Ecto neural progenitor cell (in vitro differentiated cells): ENCODE measurements at places on chromosomes 1 and 21.

DNA sequence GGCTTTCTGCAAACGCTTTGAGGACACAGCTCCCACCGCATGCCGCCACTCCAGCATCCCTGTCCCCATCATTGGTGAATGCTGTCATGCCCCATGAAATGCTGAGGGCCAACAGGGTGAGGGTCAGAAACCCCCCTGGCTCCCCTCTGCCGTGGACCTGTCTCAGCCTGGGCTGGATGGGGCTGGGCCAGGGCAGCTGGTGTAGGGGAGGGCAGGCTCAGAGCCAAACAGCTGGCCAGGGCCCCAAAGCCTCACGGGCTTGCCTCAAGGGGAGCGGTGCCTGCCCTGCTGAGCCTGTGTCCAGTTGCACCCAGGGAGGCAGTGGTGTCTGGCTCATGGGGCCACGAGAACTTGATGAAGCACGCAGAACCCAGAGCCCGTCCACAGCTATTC lies 49.7 kb downstream of the S100B start:
- no peak for DNase-seq

GRCh38 chr1:21782349-21782867 lies 541 bp downstream of the USP48 start:
- no peak for DNase-seq

GRCh38 chr1:107196973-107197562 lies 56.2 kb downstream of the NTNG1 start:
- DNase-seq: no peak

DNA sequence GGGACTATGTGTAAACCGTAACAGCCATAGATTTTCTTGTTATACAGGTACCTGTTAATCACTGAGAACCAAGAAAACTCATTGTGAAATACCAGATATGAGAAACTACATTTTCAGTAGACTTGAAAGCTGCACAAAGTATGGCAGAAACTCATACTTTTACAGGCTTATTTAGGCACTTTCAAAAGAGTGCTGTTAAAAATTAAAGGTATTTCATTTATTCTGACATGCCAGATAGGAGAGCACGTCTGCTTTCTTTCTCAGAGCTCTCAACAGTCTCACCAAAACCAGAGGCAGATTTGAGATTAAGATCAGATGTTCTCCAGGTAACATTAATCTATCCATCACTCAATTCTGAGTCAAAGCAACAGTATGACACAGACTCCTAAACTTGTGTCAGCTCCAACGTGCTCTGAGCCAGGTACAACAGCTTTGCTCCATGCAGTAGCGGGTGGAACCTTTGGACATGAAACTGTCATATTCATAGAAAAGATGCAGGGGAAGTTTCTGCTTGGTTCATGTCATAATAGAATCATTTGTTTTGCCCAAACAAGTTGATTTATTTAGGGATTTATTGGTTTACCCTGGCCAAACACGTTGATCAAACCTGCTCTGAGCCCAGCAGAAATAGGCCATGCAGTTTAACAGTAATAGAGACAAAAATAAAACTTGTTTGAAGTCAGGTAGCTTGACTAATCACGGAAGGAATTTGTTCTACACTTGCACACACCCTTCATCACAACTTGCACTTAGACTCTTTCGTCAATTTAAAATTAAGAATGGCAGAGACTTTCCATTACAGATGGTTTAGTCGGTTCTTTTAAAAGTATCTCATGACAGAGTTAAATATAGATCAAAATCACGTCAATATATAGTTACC lies 20.8 kb upstream of the TSNAX start:
- DNase-seq: no peak

DNA sequence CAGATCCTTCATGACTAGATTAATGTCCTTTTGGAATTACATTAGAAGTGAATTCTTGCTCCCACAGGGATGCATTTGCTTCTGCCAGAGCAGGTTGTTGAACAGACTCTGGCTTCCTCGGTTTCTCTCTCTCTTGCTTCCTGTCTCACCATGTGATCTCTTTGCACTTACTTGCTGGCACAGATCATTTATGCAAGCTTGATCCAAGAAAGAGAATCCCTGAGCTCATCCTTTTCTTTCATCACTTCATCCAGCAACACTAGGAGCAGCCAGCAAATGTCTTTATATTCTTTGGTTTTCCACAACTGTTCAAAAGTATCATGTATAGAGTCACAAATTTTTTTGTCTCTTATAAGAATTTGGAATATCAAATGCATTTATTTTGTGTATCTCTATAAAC lies 313.5 kb downstream of the ZNF326 start:
- no peak for DNase-seq

GRCh38 chr1:39272027-39272797 lies 67.7 kb downstream of the MACF1 start:
- DNase-seq: no peak

GRCh38 chr21:19328954-19329353 lies 925.4 kb upstream of the TMPRSS15 start:
- no peak for DNase-seq

GRCh38 chr1:94326329-94326728 lies 88.9 kb upstream of the ARHGAP29 start:
- DNase-seq: no peak

- DNase-seq: no peak
These were observed 117.6 kb downstream of the PTPRC start for GRCh38 chr1:198756470-198756869.

- no peak for DNase-seq
These were observed 347.5 kb downstream of the SMYD3 start for GRCh38 chr1:246159279-246160227.

DNA sequence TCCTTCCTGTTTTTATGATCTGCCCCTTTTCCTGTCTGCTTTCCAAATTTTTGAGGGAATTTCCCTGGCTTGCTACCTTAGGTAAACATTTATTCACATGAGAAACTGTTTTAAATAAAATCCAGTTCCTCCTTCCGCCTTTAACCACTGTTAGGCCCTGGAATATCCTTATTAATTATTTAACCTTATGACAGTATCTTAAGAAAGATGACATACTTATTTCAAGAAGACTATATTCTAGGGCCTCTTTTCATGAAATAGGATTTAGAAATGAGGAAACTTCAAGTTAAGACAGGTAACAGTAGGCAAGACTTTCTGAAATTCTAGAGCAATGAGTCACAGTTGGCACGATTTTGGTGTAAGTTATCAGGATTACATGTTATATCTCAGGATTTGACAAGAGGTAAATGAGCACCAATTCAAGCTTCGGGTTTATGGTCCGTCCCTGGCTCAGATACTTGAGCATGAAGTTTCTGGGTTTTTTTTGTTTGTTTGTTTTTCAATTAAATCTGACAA lies 2.0 kb upstream of the TNFSF18 start:
- DNase-seq: no peak

DNA sequence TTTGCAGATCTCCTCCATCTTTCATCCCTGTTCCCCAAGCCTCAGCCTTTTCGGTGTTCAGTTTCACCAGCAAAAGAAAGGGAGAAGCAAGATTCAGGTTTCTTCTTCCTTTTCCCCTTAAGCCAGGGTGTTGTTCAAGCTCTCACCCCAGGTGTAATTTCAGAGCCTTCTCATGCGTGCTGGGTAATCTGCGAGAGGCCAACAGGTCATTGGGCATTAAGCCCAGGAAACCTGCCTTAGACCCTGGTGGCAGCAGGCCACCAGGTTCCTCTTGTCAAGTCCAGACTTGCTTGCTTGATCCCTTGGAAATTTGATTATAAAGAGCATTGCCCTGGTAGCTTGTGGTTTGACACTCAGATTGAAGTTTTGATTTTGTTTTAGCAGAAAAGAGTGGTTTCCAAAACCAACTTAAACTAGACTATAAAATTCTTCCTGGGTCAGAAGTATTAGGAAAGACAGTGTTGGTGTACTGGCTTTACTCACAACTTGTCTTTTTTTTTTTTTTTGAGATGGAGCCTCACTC lies 6.9 kb downstream of the AKR1A1 start:
- no peak for DNase-seq

- peak; percentile 72 for DNase-seq
These were observed 170.6 kb upstream of the ARHGEF16 start for GRCh38 chr1:3283849-3284248.

GRCh38 chr1:46523496-46524353 lies 27.7 kb downstream of the KNCN start:
- no peak for DNase-seq

DNA sequence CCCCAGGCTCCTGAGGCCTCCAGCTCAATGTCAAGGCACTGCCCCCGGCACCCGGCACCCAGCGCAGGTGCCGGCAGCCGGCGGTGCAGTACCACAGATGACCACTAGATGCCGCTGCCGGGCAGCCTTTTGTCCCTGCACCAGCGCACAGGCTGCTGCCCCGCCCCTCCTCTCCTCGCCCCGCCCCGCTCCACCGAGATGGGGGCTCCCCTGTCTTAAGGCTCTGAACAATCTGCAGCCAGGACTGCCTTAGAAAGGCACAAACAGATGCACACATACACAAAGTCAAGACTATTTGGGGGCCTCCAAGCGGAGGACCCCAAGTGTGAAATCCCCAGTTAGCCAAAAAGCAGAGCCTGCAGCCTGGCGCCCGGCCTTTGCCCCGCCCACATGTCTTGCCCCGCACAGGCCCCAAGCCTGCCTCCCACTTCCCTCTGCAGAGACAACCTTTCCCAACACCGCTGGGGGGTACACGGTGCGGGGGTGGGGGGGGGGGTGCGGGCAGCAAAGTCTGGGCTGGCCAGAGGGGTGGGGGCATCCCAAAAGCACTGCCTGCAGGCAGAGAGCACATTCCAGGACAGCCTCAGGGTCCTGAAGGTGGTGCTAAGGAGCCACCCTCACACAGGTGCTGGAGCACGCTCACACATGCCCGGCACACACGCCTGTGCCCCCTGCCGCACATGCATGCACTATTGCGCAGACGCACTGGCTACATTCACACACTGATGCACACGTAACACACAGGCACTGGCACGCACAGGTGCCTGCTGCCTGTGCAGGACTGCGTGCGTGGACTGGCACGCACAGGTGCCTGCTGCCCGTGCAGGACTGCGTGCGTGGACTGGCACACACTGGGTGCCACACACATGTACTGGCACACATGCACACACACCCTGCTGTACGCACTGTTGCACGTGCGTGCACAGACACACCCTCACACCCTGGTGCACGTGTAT lies 37.1 kb downstream of the ARHGEF16 start:
- peak; percentile 88 for DNase-seq

GRCh38 chr1:226712742-226713419 lies 26.2 kb downstream of the ITPKB start:
- no peak for DNase-seq

GRCh38 chr21:45578811-45579381 lies 36.7 kb upstream of the SLC19A1 start:
- DNase-seq: peak; percentile 43

- no peak for DNase-seq
These were observed 133.9 kb upstream of the SGIP1 start for GRCh38 chr1:66399888-66400529.

DNA sequence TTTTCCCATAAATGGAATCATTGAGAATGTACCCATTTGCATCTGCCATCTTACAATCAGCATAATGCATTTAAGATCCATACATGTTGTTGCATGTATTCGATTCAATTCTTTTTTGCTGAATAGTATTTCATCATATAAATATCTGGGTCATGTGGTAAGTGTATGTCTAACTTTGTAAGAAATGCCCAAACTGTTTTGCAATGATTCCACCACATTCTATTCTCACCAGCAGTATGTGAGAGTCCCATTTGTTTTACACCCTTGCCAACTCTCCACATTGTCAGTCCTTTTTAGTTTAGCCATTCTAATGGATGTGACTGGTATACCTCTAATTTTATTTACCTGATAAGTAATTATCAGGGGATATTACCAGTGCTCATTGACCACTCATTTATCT lies 115.8 kb upstream of the PBX1 start:
- no peak for DNase-seq

DNA sequence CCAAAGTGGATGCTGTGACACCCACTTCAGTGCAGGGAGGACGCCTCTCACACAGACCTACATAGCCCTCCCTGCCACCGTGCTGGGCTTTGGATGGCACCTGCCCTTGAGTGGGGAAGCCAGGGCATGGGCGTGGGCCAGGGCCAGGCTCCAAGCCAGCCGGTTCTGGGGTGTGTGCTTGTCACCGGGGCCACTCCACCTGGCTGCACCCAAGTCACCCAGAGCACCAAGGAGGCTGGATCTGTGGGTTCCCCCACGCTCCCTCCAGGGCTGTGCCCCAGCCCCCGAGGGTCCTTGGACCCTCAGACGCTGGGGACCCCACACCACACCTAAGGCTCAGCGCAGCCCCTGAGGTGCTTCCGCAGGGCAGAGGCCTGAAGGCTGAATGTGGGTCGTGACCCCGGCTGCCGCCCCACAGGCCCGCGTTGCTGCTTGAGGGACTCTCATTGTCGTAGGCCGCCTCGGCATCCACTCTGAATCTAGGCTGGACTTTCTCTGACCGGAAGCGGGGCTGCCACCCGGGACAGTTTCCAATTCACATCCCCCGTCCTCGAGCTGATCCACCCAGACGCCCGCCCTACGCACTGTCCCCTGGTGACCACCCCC lies 1.5 kb downstream of the MXRA8 start:
- DNase-seq: peak; percentile 69

DNA sequence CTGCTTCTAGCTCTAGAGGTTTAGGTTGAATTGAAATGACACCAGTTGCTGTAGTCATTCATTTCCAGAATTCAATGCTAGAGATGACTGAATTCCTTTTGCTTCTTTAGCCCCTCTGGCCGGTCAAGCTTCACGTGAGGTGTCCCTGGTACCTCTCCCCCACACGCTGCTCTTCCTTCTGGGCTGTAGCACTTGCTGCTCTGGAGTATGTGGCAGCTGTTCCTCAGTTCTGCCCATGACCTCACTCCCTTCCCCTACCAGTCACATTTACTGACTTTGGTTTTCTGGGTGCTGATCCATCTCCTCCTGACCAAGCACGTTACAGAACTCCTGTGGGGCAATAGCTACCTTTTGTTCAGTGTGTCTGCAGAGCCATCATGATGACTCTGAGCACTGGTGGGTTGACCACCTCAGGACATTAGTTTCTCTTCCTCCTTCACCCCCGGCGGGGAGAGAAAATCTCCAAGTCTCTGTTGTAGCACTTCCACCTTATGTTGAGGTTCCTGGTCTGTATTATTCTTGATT lies 128.1 kb downstream of the HHAT start:
- DNase-seq: no peak

DNA sequence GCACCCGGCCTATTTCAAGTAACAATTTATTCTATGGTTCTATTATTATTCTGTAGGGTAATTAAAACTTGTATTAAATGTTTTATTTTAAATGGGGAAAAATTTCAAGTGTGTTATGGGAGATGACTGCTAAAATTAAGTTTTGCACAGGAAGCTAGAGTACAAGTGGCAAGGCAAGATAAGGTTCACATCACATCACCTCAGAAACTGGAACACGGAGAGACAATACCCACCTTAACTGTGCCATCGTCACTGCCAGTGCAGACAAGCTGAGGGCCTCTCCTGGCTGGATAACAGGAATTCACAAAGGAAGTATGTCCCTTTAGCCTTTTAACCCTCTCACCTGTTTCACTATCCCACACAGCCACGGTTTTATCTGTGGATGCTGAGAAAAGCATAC lies 7.6 kb downstream of the SNRNP40 start:
- DNase-seq: no peak

GRCh38 chr1:62727656-62728407 lies 39.6 kb upstream of the DOCK7 start:
- DNase-seq: no peak

GRCh38 chr1:81654147-81654546 lies 146.6 kb upstream of the ADGRL2 start:
- no peak for DNase-seq
